ENCODE measurements at places on chromosomes 1 and 21.

DNA sequence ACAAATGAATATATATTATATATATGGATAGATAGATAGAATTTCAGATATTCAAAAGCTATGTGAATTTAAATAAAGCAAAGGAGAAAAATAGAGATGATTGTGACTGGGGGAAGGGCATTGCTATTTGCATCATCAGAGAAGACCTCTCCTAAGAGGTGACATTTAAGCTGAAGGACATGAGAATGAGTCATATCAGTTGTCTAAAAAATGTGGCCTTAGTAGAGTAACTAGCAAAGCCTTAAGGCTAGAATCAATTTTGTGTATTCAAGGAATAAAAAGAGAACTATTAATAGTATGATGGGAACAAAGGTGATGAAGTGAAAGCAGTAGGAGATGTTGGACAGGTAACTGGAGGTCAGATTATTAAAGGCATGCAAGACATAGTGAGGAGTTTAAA is 34.8 kb upstream of the SLC35F3 start:
- DNase-seq: no peak

DNA sequence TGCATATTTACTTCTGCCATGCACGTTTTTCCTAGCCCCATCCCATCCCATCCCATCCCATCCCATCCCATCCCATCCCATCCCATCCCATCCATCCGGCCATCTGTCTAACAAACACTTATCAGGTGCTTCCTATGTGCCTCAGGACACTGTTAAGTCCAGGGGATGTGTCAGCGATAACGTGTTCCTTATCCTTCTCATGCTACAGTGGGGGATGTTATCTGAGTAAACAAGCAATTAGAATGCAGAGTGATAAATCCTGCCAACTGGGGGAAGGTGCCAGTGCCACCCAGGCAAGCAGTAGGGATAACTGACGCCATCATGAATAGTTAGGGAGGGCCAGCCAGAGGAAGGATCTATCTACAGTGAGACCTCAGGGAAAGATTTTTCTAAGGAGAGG is 304.2 kb downstream of the CAMTA1 start:
- no peak for DNase-seq

GRCh38 chr1:245996811-245997210 is 510.3 kb downstream of the SMYD3 start:
- no peak for DNase-seq

DNA sequence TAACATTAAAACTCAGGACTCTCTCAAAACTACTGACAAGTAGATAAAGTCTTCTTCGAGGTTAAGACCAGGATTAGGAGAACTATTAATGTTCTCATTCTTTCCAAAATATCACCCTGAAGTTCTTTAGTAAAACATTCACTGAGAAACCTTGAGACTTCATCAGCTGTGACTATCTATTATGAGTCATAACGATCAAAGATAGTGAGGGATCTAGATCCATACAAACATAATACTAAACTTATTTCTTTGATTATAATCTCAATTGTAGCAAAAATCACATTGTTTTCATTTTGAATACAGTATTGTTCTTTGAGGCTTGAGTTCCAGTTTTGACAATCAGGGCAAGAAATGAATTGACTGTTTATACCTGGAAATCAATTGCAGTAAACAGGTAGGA is 11.1 kb downstream of the PYHIN1 start:
- no peak for DNase-seq

DNA sequence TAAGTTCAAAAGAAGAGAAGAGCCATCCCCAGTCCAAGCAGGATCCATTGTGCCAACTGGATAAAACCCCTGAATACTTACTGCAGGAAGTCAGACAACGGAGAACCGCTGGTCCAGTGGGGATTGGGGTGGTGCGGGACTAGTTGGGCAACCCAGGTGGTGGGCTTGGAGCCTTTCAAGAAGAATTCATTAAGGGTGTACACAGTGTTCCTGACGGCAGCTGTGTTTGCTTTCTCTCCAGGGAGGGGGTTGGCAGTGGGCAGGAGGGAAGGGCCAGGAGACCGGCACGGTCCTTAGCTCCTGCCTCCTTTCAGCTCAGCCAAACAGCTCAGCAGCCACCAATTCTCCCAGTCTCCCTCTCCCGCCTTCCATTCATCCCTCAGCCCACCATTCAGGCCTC is 7.1 kb upstream of the CDK18 start:
- DNase-seq: no peak

- no peak for DNase-seq
Observed at GRCh38 chr1:198674009-198674408, 35.2 kb downstream of the PTPRC start.

GRCh38 chr1:194474701-194475100 is 1288.3 kb upstream of the B3GALT2 start:
- DNase-seq: no peak

DNA sequence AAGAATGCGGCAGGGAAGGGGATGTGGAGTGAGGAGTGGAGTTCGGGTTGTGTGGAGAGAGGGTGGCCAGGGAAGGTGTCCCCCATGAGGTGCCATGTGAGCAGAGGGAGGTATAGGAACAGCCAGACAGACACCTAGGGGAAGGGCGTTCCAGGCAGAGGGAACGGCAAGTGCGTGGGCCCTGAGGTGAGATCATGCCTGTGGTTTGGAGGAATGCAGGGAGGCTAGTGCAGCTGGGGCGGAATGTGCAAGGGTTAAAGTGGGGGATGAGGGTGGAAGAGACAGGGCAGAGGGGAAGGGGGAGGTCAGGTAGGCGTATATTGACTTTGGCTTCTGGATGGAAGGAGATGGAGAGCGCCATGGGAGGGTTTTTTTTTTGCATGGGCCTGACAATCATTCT is 31.6 kb upstream of the PADI6 start:
- no peak for DNase-seq

GRCh38 chr1:113868387-113869083 is 3.0 kb downstream of the PTPN22 start:
- no peak for DNase-seq

All from stimulated activated CD4-positive, alpha-beta T cell treated with anti-CD3 and anti-CD28 coated beads, TNF-alpha, amount 100 ng/mL, for 24 hours (primary cell).